Neural progenitor cell (in vitro differentiated cells): ENCODE measurements at places on chromosomes 6 and 20.

DNA sequence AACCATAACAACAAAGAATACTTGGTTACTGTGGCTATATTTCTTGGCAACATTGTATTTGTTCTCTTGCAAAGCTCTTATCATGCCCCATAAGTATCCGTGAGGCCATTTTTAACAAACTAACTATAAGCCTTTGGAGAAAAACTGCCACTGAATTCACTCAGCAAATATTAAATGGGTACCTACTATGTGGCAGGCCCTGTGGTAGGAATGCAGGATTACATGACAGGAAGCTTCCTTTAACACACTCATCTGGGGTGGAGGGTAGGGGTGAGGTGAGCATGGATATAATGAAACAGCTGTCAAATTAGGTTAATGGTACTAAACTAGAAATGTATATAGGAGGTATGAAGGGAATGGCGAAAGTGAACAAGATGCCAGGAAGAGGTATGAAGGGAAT is 504.8 kb downstream of the MEI4 start:
- DNase-seq = no peak

GRCh38 chr6:53917464-53917842 is 122.6 kb downstream of the LRRC1 start:
- DNase-seq = no peak

- DNase-seq = no peak
Observed at GRCh38 chr6:48188158-48188557, 77.2 kb upstream of the PTCHD4 start.

DNA sequence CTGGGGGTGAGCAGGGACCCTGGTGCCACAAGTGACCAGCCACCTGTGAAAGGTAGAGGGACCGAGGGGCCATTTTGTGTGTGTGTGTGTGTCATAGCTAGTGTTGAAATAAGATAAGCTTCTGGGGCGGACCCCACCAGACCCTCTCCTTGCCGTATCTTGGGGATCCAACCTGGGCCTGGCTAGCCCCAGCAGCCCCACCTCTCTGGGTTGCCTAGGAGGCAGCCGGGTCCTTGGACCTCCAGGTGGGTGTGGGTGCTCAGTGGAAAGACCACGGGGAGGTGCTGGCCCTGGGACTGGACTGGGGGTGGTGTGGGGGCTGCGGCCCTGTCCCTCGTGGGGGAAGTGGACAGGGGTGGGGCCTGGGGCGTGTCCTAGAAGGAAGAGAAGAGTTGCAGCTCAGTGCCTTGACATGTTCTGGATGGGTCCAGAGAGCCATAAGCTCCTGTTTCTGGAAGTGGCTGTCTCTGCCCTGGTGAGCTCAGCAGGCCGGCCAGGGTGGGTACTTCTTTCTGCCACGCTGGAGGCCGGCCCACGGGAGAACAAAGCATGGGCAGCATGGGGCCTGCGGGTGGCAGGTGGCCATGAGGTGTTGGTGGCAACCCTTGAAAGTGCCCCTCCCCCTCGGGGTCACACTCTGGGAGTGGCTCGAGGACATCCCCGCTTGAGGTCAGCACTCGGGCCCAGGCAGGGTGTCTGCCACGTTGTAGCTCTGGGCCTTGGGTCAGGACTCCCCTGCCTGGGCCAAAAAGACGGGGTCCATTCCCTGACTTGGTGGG is 8.4 kb downstream of the RBBP8NL start:
- DNase-seq = no peak

- DNase-seq = no peak
Observed at GRCh38 chr6:135600931-135601330, 103.4 kb upstream of the AHI1 start.
